ENCODE measurements at places on chromosomes 6 and 20. TPM values are rescaled to one million over a fixed set of nuclear protein-coding genes. Genes with fewer than 3 reads are reported as not detected.

The TINAG gene
- total RNA-seq, result not detected

The OR2H1 gene
- total RNA-seq, result not detected

The COL11A2 gene
- total RNA-seq, result 0.16 TPM

The ANGPT4 gene
- not detected for total RNA-seq

The SLC17A2 gene
- not detected for total RNA-seq

The ILRUN gene
- 31.8 TPM for total RNA-seq

The OR2J3 gene
- not detected for total RNA-seq

The RNGTT gene
- total RNA-seq, result 9.5 TPM
